Activated CD8-positive, alpha-beta memory T cell treated with anti-CD3 and anti-CD28 coated beads, Interleukin-2, amount 10 ng/mL, durations not matched to agents 7 days and 5 days (primary cell): ENCODE measurements at places on chromosomes 4 and X.

- peak; percentile 45 for DNase-seq
Measured at GRCh38 chrX:125205133-125205917, 114.3 kb upstream of the TEX13C start.

DNA sequence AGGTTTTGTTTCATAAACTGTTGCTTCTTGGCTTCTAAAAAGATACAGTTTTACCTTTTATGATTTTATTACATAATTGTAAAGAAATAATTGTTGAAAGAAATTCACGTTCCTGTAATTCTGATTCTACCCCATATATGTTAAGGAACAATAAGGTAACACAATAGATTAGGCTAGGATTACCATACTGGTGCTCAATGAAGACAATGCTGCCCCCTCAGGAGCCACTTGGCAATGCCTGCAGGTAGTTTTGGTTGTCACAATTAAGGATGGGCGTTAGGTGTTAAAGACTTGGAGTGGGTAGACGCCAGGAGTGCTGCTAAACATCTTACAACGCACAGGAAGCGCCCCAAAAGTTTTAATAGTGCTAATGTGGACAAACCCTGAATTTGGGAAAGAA, 133.2 kb downstream of the NLGN4X start:
- no peak for DNase-seq

- no peak for DNase-seq
Measured at GRCh38 chr4:130110189-130110588, 1014.2 kb downstream of the C4orf33 start.

GRCh38 chr4:168587411-168588125, 90.7 kb downstream of the PALLD start:
- no peak for DNase-seq

DNA sequence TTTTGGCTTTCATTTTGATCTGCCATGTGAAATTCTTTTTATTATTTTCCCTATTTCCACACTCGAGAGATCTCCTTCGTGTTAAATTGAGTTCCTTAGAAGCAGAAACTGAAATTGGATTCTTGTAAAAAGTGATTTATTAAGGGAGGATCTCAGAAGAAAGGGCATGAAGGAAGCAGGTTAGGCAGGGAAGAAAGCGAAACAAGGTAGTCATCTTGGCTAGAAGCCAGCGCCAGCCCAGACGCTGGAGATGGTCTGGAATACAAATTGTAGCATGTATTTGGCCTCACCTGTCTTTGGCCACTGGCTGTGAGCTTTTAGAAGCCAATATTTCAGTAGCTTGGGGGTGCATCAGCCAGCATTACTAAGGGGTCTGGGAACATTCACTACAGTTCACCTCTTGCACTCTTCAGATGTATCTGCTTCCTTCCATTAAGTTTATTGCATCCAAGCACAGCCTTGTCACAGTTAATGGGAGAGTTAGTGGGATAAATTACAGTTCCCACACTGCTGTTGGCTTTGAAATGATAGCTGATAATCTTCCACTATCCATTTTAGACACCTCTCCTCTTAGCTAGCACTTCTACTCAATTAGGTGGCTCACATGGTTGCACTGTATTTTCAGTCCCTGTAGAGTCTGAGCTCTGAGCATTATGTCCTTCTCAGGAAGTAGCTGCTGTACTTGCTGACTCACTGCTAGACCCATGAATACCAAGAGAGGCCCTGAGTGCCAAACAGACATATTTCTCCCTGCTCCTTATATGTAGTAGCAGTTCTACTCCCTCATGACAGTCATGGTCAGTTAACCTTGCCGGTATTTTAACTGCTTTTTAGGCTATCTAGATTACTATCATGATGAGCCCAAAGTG, 14.6 kb downstream of the GRXCR1 start:
- DNase-seq, result no peak

- no peak for DNase-seq
Measured at GRCh38 chr4:119035951-119036737, 99.5 kb upstream of the MYOZ2 start.

GRCh38 chr4:14087921-14088320, 460.4 kb upstream of the BOD1L1 start:
- no peak for DNase-seq

GRCh38 chr4:52715914-52716313, 35.3 kb downstream of the ERVMER34-1 start:
- no peak for DNase-seq

DNA sequence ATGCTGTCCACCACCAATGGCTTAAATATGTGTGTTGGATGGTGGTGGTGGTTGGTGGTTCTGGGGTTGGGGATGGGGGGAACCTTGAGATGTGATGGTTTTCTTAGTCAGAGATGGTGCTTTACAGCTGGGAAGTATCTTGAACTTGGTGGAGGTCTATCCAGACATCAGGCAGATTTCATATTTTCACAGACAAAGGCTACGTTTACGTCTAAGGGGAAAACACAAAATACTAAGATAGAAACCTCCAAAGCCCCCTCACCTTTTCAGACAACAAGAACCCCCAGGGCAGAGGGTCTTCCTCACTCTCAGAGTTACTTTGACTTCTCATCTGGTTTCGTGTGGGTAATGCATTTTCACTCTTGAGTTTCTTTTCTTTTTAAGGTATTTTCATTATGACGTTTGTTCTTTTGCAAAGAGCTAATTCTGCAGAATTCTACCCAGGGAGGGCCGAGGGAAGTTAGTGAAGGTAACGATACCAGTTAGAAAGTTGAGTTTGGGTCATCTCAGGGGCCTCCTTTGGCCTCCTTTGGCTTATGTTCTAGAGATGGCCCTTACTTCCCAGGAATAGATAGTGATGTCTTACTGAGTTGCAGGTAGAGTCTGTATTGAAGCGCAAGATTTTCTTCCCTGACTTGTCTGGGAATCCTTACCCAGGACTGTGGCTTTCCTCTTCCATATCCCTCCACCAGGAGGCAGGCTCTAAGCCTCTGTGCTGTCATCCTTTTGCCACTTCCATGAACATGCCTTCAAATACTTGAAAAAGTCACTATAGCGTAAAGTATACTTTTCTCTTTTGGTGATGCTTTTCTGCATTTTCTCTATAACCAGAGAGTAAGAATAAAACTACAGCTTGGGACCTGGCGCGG, 31.9 kb downstream of the RHOH start:
- DNase-seq, result peak; percentile 62

DNA sequence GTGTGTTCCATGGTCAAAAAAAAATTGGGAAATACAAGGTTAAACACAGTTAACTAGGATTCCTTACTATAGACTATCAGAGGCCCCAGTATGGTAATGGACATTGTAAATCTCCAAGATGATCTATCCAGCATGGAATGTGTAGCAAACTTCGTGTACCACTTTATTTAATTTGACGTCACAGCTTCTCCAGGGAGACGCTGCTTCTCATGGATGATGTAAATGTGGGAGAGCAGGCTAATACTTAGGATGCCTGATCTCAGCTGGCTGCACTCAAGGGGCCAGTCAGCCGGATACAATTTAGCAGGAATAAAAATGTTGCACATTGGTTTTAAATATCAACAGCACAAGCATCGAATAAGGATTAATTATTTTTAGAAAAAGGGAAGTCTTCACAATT, 111.7 kb upstream of the HPF1 start:
- DNase-seq, result no peak

GRCh38 chr4:101232074-101232776, 115.1 kb downstream of the PPP3CA start:
- DNase-seq, result no peak

GRCh38 chrX:153728095-153728494, 3.4 kb downstream of the ABCD1 start:
- DNase-seq, result no peak

DNA sequence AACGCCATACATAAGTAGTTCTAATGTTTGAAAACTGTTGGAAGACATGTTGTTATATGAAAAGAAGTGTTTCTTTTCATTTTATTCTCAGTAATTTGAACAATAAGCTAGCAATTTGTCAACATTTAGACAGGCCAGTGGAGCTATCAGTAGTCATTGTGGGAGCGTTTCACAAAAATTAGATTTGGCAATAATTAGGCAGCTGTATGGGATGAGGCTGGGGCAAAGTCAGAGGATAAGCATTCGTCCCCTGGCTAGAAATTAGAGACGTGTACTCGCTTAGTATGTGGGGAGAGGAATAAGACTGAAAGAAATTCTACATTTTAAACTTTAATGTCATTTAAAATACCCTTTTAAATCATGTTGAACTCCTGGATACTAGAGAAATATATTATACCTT, 70.6 kb downstream of the TMEM144 start:
- no peak for DNase-seq

GRCh38 chr4:8835521-8836365, 35.9 kb downstream of the HMX1 start:
- DNase-seq, result no peak

- DNase-seq, result no peak
Measured at GRCh38 chrX:38214551-38215531, 5.8 kb downstream of the SRPX start.

- DNase-seq, result no peak
Measured at GRCh38 chrX:11664211-11665167, 1.2 kb downstream of the ARHGAP6 start.

- DNase-seq, result peak; percentile 53
Measured at GRCh38 chr4:673349-674091, 556 bp downstream of the ATP5ME start.

DNA sequence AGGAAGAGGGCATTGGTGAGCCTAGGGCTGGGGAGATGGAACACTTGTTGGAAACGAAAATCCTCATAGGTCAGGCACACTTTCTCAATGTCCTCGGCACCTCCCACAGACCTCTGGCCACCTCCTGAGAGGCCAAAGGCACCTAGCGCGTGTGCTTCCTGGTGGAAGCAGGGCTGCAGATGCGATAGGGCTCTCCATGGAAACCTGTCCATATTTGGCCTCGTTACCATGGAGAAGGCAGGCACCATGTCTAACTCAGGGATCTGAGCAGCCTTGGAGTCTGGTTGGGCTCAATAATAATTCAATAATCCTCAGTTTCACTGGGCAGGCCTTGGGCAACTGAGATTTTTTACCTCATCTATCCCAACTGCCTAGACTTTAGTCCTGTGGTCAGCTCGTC, 58.3 kb downstream of the RAI2 start:
- no peak for DNase-seq
